ENCODE measurements at places on chromosomes 3 and 15. TPM values are rescaled to one million over a fixed set of nuclear protein-coding genes. Genes with fewer than 3 reads are reported as not detected.

MESP2 gene
- 0.42 TPM for total RNA-seq

FOXL2NB gene
- total RNA-seq: not detected

ATP6V1A gene
- 61.9 TPM for total RNA-seq

IVD gene
- 16.2 TPM for total RNA-seq

Data from airway epithelial cell (primary cell).